ENCODE measurements at places on chromosomes 5 and 9.

DNA sequence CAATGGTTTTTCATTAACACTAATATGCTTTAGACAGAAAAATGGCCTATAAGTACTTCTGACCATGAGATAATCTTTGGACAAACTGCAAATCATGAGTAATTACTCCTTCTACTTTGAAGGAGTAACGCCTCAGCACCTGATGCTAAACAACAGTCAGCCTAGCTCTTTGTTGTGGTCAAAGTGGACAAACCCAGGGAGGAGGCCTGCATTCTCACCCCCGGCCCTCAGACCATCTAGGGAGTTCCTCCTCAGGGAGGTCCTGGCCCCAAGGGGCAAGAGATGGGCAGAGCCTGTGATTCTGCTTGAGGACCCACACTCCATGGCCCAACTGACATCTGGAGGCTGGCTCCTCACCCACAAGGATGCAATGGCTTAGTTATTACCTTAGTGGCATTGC lies 48.2 kb upstream of the ANGPTL2 start:
- DNase-seq, result no peak

DNA sequence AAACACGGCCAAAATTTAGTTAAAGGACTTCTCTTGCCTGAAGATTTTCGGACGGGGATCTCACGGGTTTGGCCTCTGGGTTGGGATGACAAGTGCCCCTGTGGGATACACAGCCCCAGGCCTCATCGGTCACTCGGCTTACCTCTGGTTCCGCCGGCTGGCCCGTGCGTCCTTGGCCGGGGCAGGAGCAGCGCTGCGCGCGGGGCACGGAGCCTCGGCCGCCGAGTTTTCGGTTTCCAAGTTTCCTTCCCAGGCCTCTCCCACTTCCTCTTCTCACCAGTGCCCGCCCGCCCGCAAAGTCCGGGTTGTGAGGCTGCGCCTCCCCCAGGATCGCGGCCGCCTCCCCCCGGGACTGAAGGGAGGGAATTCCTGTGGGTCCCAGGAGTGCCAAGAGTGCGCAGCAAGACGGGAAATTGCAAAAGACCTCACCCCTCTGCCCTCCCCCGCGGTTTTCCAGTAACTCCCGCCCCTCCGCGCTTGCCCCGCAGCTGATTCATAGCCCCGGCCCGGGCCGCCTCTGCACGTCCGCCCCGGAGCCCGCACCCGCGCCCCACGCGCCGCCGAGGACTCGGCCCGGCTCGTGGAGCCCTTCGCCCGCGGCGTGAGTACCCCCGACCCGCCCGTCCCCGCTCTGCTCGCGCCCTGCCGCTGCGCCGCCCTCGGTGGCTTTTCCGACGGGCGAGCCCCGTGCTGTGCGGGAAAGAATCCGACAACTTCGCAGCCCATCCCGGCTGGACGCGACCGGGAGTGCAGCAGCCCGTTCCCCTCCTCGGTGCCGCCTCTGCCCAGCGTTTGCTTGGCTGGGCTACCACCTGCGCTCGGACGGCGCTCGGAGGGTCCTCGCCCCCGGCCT lies at the start of gene OSMR:
OSMR (plus strand) TSS at position 487 of the 853 bp plus-strand sequence. CDS start 23,033 bp downstream, outside the sequence.
- DNase-seq, result peak; percentile 96

DNA sequence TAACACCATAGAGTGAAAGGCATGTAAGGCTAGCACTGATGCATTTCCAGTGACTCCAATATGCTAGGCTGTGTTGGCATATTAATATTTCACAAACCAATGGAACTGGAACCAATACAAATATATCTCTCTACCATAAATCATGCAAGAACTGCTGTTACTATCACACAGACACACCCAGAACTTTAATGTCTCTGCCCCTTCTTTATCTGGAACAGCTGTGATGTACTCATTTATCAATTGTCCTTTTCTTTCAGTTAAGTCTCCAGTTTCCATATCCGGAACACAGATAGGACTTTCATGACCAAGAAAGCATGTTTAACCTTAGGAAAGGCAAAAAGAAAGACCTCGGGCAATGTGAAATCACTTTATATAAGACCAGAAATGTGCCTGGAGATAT lies 70.3 kb downstream of the SPTLC1 start:
- DNase-seq, result no peak

DNA sequence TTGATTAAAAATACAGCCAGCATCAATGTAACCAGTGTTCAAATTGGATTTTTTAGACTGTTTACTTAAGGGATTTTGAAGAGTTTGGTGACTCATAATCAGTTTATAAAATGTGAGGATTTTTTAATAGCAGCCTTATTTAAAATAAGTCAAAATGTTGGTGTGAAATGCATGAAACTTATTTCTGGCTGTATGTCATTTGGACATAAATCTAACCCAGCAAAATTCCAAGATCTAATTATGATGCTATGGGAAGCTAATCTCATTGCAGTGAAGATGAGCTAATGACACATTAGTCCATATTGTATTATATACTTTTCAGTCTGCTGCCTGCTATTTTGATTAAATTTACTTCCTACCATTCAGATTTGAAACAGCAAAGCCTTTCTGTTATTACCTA lies 140.3 kb downstream of the AOPEP start:
- no peak for DNase-seq

GRCh38 chr5:158305861-158306260 lies 446.9 kb upstream of the CLINT1 start:
- no peak for DNase-seq
